Endodermal cell (in vitro differentiated cells): ENCODE measurements at places on chromosomes 16 and 17. TPM values are rescaled to one million over a fixed set of nuclear protein-coding genes. Genes with fewer than 3 reads are reported as not detected.

CMTM2 gene
- not detected in 2 replicates for total RNA-seq

- no peak for DNase-seq
These were observed 324.6 kb upstream of the CDH5 start for GRCh38 chr16:66041907-66042306.

DNA sequence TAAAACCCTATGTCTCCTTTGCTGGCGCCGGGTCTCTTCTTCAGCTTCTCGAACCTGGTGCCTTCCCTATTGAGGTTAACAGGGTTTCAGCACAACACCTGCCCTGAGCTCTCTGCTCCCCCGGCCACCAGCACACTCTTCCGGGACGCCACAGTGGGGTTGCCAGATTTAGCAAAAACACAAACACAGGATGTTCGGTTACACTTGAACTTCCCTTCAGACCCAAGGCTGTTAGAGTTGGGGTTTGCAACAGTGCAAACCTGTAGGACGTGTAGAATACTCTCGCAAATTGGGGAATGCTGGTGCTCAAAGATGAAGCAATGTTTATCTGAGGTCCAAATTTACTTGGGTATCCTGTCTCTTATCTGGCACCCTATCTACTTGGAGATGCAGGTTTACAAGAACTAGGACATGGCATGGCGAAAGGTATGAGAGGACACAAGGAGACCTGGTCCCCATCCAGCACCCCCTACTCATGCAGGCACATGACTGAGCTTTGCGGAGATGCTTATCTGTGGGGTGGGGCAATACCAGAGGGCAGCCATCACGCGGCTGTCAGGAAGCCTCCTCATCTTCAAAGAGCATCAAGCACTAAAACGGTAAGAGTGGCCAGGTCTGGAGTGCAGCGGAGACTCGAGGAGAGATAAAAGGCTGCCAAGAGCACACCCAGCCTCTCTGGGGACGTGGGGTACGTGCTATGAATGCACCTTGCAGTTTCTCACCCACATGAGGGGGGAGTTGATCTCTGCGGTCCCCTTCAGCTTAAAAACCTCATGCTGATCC is 52.8 kb downstream of the SDK2 start:
- DNase-seq, result no peak

- no peak for DNase-seq
These were observed 42.0 kb upstream of the KCNJ2 start for GRCh38 chr17:70127221-70127873.

DNA sequence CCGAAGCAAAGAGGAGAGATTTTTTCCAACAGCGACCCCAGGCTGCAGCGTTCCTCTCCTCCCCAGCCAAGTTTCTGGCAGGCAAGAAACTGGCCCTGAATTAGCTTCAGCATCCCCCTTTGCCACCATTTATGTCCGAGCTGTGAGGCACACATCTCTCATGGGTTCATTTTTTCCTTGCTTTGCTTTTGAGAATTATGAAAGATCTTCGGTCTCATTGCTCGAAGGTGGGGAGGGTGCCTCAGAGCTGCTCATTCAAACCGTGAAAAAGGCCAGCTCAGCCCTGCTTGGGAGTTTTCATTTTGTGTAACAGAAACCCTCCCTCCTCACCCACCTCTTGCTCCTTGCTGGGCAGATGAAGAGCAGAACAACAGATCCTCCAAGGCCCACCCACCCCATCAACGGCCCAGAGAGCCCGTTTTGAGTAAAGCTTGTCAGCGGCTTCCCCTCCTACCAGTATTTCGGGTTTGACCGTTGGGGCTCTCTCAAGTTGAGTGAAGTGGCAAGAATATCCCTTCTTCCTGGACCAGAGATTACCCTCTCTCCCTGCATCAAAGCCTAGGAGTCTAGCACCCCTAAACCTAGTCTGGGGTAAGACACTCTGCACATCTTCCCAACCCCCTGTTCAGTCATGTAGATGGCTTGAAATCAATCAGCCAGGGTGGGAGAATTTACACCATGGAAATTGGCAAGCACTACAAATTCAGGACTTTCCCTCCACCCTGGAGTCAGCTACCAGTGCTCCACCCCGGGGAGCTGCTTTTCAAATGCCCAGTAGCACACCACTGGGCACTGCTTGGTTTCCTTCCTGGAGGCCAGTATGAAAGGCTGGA is 1.8 kb downstream of the CCR7 start:
- DNase-seq, result peak; percentile 54

GRCh38 chr17:34997355-34997862 is 17.1 kb downstream of the LIG3 start:
- DNase-seq, result no peak

KRT39 gene
- not detected in 3 replicates for total RNA-seq

SYT17 gene
- 11.3 to 19.4 TPM (median 11.5 TPM) in 3 replicates for total RNA-seq

GRCh38 chr17:17073581-17074403 is 31.5 kb downstream of the MPRIP start:
- no peak for DNase-seq

ZSCAN10 gene
- 21.1 to 36.6 TPM (median 35.2 TPM) in 3 replicates for total RNA-seq

- DNase-seq, result peak; percentile 90
These were observed 1.0 kb downstream of the PER1 start for GRCh38 chr17:8151120-8151640.

SHISA9 gene
- 4.4 to 7.4 TPM (median 5.2 TPM) in 3 replicates for total RNA-seq

GRCh38 chr16:23966597-23967394 is 131.0 kb downstream of the PRKCB start:
- DNase-seq, result no peak

- no peak for DNase-seq
These were observed 5.5 kb downstream of the CYLD start for GRCh38 chr16:50747207-50747956.

- DNase-seq, result no peak
These were observed 417.9 kb downstream of the MAF start for GRCh38 chr16:79182616-79183015.

DNA sequence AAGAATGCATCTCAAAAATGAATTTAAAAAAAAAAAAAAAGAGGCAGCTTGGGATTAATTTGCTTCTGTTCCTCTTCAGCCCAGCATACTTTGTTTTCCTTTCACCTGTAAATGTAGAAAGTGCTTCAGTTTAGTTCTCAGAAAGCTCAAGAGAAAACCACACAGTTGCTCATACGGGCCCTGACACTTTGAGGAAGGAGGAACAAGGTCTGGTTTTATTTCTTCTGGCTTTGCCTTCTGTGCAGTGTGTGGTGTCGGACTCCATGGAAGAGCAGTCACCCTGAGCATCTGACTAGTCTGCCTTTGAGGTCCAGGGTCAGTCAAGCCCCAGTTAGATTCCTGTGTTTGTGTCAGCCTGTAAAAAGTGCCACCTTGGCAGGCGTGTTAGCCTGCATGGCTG is 27.6 kb downstream of the NMT1 start:
- no peak for DNase-seq

ABCC3 gene
- total RNA-seq, result 0.22 and 0.41 TPM in 2 replicates

GRCh38 chr17:61455324-61456060 is 3.3 kb downstream of the TBX4 start:
- DNase-seq, result peak; percentile 78

DNA sequence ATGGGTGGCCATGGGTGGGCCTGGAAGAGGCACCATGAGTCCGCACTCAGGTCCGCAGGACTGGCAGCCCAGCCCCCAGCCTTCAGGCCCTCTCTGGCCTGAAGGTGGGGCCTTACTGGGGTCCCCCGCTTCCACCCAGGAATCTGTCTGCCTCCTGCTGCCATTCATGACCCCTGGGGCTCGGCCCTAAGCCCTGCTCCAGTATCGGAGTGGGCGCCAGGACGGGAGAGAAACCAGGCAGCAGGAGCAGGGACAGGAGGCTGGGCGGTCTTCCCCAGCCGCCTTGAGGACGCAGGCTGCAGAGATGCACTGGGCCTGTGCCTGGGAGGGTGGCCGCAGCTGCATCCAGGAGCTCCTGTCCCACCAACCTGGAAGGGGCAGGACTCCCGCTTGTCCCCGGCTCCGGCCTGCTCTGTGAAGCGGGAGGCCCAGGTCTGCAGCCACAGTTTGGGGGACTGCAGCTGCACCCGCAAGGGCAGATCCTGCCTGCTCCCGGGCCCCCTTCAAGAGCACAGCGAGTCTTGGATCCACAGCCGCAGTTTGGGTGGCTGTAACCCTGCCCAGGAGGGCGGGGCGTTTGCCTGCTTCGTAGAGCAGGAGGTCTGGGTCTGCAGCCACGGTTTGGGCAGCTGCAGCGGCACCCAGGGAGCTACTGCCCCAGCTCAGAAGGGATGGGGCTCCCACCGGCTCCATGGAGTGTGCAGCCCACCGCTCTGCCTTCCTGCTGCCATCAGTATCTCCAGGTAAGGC is 81.8 kb upstream of the DNAJA2 start:
- DNase-seq, result no peak

- no peak for DNase-seq
These were observed 266.9 kb upstream of the DYNLRB2 start for GRCh38 chr16:80273635-80274538.

- no peak for DNase-seq
These were observed 66.4 kb downstream of the METRNL start for GRCh38 chr17:83145831-83146230.

GRCh38 chr16:12375046-12375740 is 398.7 kb downstream of the SNX29 start:
- no peak for DNase-seq

DNA sequence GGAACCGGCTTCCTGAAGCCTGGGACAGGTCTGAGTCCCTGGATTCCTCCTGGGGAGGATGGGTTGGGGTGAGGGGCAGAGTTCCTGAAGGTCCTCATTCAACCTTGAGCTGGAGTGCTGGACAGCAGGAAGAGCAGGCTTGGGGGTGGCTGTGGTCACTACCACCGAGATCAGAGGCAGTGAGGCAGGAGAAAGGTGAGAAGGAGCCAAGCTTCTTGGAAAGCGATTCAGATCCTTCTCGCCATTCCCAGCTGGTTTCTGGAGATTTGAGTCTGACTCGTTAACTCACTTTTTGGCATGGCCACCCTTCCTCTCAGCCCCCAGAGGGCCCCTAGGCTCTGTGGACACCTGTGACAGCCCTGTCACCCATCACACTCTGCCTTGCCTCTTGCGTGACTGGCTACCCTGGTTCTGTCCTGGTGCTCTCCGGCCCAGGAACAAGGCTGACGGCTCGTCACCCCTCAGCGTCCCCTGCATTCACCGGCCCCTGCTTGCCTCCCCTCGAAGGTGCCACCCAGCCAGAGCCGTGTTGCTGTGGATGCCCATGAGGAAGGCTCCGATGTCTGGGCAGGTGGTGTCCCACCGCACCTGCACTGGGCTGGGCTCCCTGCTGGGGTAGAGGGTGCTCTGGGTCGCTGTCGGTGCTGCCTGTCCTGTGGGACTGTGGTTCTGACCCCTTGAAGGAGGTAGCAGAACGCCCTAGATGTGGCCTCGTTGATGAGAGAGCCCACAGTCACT is 9.7 kb upstream of the TIMP2 start:
- no peak for DNase-seq

CA5A gene
- not detected in 2 replicates for total RNA-seq

DNA sequence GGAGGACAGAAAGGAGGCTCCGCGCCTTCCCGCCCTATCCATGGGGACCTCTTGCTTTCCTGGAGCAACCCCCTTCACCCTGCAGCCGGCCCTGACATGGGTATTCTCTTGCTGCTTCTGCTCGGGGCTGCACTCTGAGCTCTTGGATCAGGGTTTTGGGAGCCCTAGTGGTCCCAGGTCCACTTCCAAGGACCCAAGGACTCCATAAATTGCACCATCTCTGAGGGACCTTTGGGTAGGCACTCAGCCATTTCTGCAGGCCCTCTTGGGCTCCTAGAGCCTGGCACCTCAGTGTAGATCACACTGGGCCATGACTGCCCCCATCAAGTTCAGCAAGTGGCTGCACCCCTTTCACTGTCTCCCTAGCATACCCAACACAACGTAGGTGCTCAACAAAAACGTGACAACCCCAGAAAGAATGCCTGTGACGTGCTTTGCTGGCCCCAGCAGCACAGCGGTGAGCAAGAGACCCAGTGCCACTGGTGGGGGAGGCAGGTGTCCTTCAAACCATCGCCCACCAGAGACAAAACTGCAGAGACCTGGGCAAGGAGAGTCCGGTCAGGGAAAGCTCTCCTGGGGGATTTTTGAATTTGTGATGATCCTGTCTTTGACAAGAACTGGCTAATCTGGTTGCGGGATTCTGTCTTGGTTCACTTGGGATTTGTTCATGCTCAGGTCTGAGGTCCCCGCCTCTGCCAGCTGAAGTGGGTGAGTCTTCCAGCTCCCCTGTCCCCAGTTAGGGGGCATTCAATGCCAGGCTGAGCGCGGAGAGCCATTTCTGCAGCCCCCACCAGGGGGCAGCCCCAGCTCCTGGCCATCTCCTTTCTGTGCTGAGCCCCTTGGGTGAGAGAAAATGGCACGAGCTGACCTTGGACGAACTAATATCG is 2.5 kb upstream of the RAB11FIP4 start:
- DNase-seq, result peak; percentile 89

GRCh38 chr17:61420745-61421398 is 21.2 kb downstream of the TBX2 start:
- DNase-seq, result peak; percentile 23

DNA sequence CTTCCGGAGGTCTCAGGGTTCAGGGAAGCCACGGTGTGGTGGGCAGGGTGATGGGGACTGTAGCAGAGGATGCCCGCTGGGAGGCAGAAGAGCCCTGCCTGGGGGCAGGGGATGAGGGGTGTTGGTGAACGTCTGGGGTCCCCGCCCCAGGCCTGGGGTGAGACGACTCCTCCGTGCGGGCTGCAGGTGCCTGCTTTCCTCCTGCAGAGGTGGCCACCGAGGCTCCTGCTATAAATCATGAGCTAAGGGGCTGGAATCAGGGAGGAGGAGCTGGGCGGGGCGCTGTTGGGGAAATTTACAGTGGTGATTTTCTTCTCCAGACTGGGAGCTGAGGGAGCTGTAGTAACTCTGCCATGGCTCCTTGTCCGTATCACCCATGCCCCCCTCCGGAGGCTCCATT is 167.0 kb downstream of the MRM1 start:
- no peak for DNase-seq

DNA sequence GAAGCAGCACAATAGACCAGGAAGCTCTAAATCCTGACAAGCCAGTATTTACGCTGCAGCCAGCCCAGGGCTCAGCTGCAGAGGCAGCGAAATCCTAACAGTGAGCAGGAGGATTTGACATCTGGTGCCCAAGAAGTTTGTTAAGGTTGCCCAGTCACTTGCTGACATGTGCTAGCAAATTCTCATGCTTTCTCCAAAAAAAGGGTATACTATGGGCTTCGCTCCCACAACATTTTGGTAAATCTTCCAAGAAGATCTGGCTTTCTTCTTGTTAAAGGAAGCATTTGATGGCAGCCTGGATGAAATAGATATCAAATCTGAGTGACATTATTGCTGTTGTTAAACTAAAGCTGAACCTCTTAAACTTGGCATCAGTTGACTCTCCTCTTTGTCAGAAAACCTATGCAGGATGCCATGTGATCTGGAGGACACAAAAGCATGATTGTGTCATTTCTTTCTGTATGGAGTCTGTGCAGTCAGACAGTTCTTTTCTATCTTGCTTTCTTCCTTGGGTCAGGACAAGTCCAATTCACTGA is 949.7 kb upstream of the RBFOX1 start:
- DNase-seq, result no peak

LRRC37B gene
- 19.4 and 22.7 TPM in 2 replicates for total RNA-seq

DNA sequence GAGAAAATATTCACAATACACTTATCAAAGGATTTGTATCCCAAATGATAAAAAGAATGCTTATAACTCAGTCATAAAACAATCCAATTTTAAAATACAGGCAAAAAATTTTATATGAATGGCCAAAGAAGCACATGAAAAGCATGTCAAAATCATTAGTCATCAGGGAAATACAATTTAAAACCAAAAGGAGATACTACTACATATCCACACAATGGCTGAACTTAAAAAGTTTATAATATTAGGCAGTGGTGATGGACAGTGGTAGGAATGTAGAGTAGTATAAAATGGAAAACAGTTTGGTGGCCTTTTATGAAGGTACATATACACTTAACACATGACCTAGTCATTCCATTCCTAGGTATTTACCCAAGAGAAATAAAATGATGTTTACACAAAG is 12.2 kb downstream of the CMC2 start:
- no peak for DNase-seq
